ENCODE measurements at places on chromosomes 3 and 15.

GRCh38 chr3:179450901-179451264, 387 bp downstream of the GNB4 start:
- no peak for DNase-seq

- DNase-seq: no peak
These were observed 396.0 kb downstream of the FHIT start for GRCh38 chr3:60855250-60855649.

GRCh38 chr15:98000249-98001203, 40.0 kb downstream of the ARRDC4 start:
- peak; percentile 80 for DNase-seq

DNA sequence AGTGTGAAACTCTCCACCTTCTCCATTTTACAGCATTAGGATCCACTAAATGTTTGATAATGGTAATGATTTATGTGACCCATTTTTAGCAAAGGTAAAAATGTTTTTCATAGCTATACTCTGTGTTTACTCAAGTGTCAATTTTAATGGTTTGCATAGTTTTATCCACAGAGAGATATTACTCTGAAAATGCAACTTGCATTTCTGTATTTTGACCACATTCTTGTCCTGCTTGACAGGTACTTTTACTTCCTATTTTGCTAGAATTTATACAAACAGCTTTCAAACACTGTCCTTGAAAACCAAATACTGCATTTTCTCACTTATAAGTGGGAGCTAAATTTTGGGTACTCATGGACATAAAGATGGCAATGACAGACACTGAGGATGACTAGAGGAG, 62.9 kb downstream of the SERPINI1 start:
- DNase-seq: no peak

GRCh38 chr3:38232701-38233100, 32.9 kb upstream of the SLC22A13 start:
- DNase-seq: no peak

DNA sequence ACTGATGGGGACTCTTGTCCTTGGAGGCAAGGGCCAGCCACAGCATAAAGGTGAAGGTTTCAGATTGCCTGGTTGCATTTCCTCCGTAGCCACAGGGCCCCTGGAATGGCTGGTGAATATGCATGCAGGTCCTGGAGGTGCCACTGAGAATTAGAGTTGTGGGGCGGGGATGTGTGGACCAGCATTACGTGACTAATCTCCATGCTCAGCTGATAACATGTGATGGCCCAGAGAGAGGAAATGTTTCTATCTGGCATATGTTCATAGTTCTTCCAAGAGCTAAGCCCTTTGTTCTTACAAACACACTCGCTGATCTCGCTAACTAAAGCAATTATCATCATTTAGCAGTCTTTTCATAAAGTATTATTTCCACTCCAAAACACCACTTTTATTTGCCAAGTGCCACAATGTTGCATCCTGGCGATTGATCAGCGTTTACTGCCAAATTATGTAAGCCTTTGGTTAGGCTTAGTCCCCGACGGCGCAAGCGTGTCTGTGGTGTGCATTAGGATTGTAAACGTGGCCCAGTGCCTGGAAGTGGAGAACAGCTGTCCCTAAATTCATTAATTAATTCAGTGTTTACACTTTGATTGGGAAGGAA, 55.9 kb downstream of the CGNL1 start:
- DNase-seq: no peak

GRCh38 chr3:95356764-95357501, 1294.1 kb downstream of the NSUN3 start:
- no peak for DNase-seq

DNA sequence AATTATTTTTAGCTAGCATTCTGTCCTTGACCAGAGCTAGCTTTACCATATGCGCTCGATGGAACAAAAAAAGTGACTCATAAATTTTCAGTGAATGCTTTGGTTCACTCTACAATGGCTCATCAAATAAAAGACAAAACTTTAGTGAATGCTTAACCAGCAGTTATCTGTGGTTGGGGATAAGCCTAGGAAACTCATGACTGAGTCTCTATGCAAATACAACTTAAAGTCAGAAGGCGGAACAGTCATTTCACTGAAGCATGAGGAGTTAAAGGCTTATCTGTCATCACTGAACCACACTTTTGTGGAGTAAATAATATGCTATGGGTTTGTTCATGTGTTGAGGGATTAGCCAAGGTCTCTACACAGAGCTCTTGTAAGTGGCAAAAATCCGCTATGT, 308.4 kb downstream of the SQOR start:
- no peak for DNase-seq

- DNase-seq: no peak
These were observed 60.6 kb downstream of the CD200R1L start for GRCh38 chr3:112786002-112786590.

DNA sequence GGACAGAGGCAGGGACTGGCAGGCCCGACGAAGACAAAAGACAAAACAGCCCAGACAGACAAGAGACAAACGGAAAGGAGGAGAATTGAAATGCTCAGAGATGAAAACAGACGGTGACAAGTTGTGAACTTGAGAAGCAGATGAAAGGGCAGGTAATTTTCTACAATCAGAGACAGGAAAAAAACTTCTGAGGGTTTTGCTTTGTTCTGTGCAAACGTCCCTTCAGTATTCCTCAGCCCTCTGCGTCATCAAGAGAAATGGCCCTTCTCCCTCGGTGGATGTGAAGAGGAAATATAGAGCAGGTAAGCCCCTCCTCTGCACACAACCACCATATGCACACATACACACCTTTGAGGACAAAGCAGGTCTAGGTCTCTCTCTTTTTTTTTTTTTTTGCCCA, 206.6 kb downstream of the UACA start:
- DNase-seq: no peak

- no peak for DNase-seq
These were observed 4.5 kb downstream of the ARPIN start for GRCh38 chr15:89908226-89908625.

GRCh38 chr3:32109256-32109655, 2.8 kb downstream of the GPD1L start:
- DNase-seq: no peak

DNA sequence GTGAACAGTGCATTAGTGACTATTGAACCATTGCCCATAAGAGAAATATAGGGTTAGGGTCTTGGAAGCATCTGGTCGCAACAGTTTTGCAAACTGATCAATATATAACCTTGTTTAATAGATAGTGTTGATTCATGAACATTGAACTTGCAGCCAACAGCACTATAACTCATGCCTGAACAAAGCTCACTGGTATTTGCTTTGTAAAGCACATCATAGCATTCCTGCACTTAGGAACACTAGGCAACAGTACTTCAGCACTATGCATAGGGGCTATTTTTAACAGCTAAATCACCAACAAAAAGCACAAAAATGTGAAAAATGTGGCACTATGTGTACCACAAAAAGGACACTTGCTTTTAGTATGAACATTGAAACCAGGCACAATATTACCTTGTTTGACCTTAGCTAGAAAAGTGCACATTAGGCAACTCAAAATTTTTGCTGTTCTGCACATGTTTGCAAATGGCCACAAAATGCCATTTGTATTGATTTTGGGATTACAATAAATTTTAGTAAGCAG, 68.0 kb downstream of the OXNAD1 start:
- DNase-seq: peak; percentile 65

DNA sequence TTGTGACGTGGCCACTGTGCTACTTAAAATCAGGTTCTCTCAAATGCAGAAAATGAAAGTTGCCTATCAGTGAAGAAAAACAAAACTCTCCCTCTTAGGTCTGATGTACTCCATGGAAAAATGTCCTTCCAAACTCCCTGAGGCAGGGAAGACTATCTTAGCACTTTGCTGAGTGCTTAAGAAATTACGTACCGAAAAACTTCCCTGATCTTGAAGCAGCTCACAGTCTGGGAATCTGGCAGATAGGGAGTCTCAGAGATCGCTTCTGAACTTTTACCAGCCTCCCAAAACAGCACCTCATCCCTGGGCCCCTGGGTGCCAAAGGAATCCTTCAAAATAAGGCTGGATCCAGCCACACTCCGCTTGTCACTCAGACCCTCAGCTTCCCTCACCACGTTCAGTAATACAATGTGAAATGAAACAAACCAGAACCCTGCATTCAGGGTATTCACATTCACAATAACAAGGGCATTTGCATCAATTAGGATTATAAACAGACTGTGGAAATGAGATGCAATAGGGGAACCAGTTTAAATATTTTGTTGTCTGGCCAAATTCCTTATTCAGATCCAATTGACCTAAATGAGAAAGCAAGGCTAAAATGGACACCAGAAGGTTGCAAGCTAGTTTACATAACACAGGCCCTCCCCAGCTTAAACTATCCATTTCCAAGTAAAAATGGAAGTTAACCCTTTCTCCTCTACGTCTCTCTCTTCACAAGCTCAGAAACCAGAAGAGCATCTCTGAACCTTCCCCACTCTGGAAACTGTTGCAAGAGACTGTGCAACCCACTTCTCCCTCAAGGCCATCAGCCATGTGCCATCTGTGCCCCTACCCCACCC, 20.9 kb downstream of the OSBPL10 start:
- DNase-seq: no peak

- no peak for DNase-seq
These were observed 90.7 kb downstream of the IGF2BP2 start for GRCh38 chr3:185733980-185734724.

DNA sequence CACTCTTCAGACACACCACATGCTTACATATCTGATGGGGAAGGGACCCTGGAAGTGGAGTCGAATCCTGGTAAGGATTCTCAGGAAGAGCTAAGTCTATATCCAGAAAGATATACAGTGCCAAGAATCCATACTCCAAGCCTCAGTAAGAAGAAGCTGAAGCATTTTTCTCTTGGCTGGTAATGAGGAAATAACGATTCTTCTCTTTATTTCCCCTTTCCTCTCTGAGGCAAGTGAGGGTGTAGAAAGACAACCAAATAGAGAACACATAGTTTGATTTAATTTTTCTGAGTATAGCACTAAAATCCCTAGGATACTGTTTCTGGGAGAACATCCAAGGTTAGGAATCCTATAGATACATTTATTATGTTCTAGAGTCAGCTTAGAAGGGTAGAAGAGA, 857.3 kb downstream of the TUSC7 start:
- no peak for DNase-seq

GRCh38 chr15:26028086-26028740, 165.1 kb upstream of the ATP10A start:
- DNase-seq: peak; percentile 4

DNA sequence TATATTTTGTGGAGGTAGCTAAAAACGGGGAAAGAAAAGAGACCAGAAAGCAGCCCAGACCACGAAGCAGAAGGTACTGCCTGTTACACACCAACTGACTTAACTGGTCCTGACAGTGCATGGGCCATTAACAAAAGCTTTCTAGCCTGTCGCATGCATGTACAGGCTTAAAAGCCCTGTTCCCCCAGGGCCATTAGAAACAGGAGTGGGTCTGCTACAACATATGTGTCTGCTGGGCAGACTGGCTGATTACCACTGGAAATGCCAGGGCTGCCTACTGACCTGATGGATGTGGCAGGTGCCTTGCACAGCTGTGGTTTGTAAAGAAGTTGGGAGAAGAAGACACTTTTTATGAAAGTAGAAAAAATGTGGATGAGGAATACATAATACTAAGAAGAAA, 137.4 kb downstream of the GAP43 start:
- DNase-seq: no peak

DNA sequence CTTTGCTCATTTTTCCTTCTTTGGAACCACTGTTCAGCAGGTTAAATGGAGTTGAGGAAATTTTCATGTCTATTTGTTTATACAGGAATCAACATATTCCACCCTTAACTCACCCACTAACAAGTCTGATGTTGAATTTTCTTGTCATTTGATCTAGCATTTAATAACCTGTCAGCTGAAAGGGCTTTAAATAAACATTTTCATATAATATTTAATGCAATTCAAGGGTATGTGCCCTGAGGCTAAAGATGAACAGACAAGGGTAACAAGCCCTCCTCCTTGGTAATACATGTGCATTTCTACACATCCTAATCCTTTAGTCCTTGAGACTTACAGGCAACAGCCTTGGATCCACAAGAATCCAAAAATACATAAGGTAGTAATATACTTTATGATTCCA, 435.0 kb upstream of the NR2F2 start:
- DNase-seq: no peak

DNA sequence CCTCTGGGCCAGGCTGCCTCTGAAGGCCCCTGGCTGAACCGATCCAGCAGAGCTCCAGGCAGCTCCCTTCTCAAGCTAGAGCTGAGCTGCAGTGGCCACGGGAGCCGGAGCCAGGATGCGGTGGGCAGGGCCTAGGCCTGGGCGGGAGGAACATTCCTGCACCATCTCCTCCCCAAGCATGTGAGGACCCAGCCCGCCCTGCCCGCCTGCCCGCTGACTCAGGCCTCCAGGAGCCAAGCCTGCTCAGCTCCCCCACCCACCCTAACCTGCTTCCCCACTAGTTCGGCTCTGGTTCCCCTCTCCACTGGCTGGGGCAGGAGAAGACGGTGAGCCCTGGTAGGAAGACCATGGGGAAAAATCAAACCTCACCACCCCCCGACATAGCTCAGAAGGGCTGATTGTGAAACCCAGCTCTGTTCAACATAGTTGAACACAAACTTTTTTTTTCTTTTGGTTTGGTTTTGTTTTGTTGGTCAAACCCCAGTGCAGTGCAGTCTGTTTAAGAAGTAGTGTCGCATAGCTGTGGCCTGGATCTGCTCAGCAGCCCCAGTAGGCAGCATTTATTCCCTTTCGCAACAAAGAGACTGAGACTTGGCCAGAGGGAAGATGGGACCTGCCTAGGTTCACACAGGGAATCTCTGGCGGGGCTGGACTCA, 13.5 kb downstream of the SNX33 start:
- DNase-seq: peak; percentile 80

DNA sequence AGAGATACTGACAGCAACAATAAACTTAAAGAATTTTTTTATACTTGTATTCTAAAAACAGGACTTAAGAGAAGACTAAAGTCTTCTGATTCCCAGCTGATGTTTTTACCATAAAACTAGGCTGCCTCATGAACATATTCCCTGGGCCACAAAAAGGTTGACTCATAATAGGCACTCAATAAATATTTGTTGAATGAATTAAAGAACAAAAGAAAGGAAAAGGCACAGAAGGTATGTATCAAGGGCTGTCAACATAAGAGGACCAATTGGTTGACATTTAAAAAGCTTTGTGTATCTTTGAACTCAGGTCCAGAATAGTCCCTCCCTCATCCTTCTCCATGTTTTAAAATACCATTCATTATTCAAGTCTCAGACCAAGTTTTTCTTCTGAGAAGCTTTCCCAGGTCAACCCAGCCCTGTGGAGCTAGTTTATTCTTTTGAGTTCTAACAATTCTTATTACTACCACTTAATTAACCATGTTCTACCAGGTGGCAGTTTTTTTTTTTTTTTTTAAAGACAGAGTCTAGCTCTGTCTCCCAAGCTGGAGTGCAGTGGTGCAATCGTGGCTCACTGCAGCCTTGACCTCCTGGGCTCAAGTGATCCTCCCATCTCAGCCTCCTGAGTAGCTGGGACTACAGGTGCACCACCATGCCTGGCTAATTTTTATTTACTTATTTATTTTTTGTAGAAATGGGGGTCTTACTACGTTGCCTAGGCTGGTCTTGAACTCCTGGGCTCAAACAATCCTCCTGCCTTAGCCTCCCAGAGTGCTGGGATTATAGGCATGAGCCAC, 17.5 kb upstream of the ARHGEF3 start:
- DNase-seq: no peak

GRCh38 chr3:178960181-178960580, 111.4 kb downstream of the ZMAT3 start:
- no peak for DNase-seq

- no peak for DNase-seq
These were observed 29.7 kb upstream of the MDFIC2 start for GRCh38 chr3:70342149-70342548.

GRCh38 chr15:62945760-62946159, 96.8 kb upstream of the TPM1 start:
- DNase-seq: no peak

GRCh38 chr15:82739086-82739485, 29.4 kb upstream of the AP3B2 start:
- no peak for DNase-seq

- no peak for DNase-seq
These were observed 55.4 kb downstream of the RASGRF1 start for GRCh38 chr15:79035111-79035601.

Data from BJ (cell line).